Stimulated activated CD8-positive, alpha-beta memory T cell treated with anti-CD3 and anti-CD28 coated beads, Interleukin-7, amount 100 ng/mL, for 1 hour (primary cell): ENCODE measurements at places on chromosomes 3 and 15.

DNA sequence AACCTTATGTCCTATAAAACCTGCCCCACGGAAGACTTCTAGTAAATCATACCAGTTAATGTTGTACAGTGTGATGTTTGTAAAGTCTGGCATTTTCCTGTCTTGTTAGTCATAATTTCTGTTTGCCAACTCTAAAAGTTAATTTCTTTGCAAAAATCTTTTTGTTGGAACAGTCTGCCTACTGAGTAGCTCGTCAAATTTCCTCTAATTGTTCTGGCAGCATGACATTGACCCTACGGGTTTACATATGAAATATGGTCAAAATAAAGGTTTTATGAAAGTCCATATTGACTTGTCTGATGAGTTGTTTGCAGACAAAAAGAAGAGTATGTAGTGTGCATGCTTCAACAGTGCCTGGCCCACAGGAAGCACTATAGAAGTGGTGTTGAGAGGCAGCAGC, 79.8 kb upstream of the SOX2 start:
- no peak for DNase-seq

DNA sequence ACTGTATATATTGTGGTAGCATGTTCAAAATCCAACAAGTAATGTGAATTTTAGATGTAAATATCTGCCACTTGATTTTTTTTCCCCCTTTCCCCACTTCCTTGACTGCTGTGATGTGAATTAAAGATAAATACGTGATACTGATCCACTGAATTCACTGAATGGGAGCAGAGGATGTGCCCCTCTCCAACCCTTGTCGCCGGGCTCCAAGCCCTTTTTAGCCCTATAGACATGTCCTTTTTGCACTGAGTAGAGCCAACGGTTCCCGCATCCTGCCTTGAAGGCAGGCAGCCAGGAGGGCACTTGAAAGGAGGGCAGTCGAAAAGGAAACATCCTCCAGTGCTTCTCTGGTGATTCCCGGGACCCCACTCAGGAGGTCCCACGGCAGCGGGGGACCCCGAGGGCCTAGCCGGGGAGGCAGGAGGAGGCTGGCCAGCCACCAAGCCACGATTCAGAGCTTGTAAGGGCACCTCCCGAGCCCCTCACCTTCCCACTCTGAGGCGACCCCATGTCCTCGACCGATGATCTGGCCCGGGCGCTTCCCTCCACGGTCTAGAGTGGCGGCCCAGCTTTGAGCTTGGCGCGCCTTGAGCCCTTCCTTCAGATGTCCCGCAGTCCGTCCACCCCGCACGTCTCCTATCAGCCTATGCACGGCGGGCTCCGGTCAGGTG, 901 bp upstream of the MANF start:
- no peak for DNase-seq

GRCh38 chr3:151146071-151146730, 56.8 kb downstream of the GPR171 start:
- peak; percentile 7 for DNase-seq

GRCh38 chr3:127568586-127568985, 21.9 kb downstream of the TPRA1 start:
- DNase-seq: no peak

- DNase-seq: no peak
These were observed 23.5 kb downstream of the PTH1R start for GRCh38 chr3:46901061-46901460.

DNA sequence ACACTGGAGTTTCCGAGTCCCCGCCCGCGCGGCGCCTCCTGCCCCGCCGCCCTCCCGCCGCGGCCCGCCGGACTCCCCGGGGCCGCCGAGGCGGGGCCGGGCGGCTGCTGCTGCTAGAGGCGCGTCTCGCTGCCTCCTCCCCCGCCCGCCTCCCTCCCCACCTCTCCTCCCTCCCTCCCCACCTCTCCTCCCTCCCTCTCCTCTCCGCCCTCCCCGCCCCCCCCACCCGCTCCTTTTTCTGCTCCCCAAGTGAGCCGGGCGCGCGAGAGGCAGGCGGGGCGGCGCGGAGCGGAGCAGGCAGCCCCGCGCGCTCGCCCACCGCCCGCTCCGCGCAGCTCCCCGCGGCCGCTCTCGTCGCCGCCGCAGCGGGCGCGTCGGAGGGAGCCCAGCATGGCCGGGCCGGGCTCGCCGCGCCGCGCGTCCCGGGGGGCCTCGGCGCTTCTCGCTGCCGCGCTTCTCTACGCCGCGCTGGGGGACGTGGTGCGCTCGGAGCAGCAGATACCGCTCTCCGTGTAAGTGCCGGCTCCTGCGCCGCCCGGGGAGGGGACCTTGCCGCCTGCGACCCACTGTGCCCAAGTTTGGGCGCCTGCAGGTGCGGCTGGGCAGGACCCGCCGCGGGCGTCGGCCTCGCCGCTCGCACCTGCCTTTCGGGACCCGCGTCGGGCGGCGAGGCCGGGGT, at the start of gene CACNA2D3:
CACNA2D3 (plus strand) TSS at position 229 of the 679 bp plus-strand sequence.
- DNase-seq: no peak

- no peak for DNase-seq
These were observed 8.4 kb upstream of the EHD4 start for GRCh38 chr15:41980654-41981323.

DNA sequence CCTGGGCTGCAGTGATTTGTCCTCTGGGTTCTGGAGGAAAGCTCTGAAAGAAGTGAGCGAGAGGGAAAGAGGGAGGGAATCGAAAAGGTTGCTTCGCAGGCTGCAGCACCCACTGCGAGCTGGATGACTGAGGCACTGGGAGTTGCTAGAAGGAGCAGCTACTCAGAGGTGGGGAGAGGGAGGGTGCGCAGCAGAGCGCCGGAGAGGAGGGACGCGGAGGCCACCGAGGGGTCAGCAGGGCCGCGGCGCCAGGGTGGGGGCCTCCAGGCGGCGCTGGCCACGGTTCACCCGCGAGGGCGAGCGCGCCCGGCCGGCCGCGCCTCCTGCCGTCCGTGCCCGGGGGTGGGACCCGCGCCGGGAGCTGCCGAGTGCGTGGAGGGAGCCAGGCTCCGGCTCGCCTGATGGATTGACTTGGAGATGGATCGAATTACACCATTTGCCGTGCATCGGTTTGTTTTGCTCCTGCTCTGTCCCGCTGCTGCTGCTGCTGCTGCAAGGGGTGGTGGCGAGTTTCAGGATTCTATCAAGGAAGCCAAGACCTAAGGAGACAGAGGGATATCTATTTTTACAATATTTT, at the start of gene SEMA6D:
SEMA6D (plus strand) TSS at position 470 of the 577 bp plus-strand sequence. CDS start 42,294 bp downstream, outside the sequence.
- no peak for DNase-seq

GRCh38 chr15:101204739-101205535, 46.9 kb downstream of the CHSY1 start:
- DNase-seq: no peak

DNA sequence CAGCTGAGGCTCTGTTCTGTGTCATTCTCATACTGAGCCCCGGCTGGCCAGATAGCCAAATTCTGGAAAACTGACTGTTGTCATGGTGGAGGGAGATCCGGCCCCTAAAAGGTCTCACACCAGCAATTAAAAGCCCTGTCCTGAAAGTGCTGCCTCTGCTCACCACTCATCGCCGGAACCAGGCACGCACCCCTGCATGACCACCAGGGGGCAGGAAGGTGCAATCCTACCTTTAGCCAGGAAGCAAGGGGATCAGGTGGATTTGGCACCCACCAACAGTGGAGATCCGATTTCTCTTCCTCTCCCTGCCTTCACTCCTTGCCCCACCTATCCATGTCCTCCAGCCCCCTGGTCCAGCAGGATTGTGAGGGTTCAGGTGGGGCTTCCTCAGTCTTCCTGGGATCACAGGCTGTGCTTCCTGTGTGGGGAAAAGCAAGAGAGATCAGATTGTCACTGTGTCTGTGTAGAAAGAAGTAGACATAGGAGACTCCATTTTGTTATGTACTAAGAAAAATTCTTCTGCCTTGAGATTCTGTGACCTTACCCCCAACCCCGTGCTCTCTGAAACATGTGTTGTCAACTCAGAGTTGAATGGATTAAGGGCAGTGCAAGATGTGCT, 16.1 kb upstream of the CACNA2D2 start:
- peak; percentile 54 for DNase-seq

DNA sequence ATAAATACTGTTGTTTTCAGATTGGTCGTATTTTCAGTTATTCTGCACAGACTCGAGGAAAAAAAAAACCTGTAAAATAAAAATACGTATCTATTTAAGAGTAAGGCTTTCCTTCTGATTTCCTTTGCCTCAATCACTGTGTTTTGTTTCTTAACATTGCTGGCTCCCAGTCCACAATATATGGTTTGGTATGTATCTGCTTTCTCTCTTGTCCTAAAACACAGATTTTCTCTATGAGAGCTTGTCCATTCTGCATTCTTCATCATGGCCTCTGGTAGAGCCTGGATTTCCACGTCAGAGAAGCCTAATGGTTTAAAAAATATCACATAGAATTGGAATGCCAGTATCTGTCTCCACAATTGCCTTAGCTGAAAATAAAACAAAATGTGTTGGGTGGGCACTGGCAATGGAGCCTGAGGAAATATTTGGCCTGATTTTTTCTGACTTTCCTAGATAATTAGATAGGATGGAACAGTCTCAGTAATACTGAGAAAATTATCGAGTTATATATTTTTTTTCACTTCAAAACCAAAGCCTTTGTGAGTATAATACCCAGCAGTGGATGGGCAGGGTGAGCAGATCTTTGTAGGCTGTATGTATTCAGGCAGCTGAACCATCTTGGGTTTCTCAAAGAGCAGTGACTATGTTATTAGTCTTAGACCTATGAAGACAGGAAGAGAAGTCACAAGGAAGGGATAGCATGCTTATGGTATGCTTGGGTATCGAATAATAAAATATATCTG, 1.9 kb downstream of the CD200 start:
- no peak for DNase-seq

GRCh38 chr15:52857471-52857870, 67.3 kb upstream of the ONECUT1 start:
- no peak for DNase-seq

GRCh38 chr3:49937090-49937489, 2.9 kb upstream of the RBM6 start:
- no peak for DNase-seq

DNA sequence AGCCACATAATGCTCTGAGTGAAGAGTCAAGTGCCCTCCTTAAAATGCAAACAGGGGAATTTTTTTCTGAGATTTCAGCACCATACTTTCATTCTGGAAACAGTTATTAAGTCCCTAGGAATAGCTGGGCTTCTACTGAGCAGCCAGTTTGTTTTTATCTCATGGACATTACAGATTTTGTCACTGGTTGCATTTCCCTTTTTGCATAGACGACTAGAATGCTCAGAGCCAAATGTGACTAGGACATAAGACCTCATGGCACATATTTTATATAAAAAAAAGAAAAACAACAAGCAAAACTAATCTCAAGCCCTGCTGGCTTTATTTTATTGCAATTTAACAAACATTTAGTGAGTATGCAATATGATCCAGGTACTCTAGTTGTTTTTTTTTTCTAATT, 112.7 kb upstream of the NANOGP8 start:
- no peak for DNase-seq

DNA sequence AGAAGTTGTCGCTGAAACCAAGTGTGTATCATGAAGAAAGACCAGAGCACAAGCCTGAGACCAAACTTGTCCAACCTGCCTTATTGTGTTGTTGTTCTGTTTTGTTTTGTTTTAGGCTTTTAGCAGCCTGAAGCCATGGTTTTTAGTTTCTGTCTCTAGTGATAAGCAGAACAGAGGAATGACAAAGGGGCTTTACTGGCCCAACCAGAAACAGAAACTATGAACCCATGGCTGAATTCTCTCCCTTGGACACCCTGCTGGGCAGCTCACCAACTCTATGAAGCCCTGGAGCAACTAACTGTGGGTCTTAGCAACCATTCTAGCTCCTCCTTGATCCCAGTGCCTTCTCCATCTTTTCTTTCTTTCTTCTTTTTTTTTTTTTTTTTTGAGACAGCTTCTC, 30.3 kb downstream of the HCLS1 start:
- DNase-seq: no peak

DNA sequence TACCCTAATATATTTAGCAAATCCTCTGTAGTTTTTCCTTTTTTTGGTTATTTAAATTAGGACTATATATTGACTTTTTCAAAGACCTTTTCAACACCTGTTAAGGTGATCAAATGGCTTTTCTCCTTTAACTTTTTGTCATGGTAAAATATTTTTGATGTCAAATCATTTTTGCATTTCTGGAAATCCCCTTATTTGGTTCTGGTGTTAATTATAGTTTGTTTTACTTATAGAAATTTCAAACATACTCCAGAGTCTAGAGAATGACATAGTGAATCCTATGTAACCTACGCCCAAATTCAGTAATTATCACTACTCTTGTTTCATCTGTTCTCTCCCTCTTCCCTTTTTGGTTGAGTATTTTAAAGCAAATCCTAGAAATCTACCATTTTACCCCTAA, 121.3 kb upstream of the TBL1XR1 start:
- DNase-seq: no peak

DNA sequence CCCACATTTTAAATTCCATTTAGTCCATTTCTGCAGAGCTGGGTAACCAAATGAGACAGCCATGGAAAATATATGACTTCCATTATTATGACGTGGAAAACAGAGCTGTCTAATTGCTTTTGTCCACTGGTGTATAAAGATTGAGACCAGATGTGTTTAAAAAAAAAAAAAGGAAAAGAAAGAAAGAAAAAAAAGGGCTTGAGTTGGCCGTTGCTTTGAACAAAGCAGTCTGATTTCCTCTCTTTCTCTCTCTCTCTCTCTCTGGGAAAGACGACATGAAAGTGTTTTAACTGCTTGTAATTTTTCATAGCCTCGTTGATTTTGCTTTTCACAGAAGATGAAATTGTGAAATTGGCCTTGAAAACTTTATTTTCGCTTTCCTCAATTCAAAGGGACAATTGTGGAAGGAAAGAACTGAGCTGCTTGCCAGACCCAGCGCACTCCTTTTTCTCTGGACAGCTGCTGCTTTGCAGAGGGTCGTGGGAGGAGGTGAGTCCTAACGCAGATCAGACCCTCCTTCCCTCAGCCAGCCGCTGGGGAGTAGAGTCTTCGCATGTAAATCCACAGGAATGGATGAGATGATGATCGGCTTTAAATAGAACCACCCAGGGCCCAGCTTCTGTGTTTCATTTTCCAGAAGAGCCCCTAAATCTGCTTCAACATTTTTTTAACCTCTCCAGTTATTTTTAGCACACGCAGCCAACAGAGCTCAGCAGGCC, 42.8 kb upstream of the UBE2E1 start:
- no peak for DNase-seq

- no peak for DNase-seq
These were observed 3.7 kb upstream of the SLC6A6 start for GRCh38 chr3:14398797-14399106.

- no peak for DNase-seq
These were observed 442.8 kb downstream of the FGF12 start for GRCh38 chr3:192284443-192285072.

GRCh38 chr3:43960448-43960840, 269.7 kb downstream of the ABHD5 start:
- no peak for DNase-seq
